ENCODE measurements at places on chromosomes 2 and 18.
A peak's percentile ranks its signal among the peaks of the same experiment; 100 is the strongest.

DNA sequence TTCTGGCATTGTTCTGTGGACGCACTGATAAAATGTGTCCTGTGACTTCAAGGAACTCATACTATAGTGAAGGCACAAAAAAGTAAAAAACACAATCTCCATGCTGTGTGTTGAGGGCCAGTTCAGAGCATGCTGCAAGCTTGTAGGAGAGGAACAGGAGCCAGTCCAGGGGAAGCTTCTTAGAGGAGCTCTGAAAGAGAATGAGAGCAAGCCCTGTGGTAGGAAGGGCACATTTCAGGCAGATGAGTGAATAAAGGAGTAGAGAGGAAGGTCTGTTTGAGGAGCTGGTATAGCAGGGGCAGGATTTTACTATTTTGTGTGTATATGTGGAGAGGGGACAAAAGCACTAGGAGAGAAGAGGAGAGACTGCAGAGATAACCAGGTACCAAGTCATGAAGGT lies 478.3 kb downstream of the ZEB2 start:
- DNase-seq = no peak
- peaks cover 1% of the 10 kb centered on the region for H3K4me1 ChIP-seq
- H3K36me3 ChIP-seq = no peaks in the 10 kb centered on the region
- no peak overlapping the region for H3K4me3 ChIP-seq
- H3K27me3 ChIP-seq = no peaks in the 10 kb centered on the region

DNA sequence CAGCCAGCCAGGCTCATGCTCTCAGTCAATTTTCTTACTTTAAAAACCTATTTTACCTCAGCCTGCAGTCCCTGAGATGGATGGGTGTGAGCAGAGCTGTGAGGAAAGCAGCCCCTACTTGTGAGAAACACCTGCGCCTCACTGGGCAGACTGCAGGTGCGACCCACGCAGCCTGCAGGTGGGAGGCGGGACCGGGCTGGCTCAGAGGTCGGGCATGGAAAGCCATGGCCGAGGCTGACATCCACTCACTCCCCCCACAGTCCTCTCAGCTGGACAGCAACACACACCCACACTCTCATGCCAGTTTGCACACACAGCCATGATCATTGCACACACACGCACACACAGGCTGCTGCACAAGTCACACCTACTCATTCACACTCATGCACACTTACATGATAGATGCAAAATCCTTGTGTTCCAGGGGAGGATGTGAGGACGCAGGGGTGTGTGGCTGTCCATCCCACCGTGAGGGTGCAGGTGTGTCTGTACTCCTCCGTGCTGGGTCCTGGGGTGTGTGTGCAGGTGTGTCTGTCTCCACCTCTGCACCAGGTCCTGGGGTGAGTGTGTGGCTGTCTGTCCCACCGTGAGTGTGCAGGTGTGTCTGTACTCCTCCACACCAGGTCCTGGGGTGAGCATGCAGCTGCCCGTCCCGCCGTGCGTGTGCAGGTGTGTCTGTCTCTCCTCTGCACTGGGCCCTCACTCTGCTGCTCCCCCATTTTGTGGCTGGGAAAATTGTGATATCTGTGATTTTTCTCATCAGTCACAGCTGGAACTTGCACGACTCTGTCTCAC lies 166.5 kb downstream of the RTP5 start:
- H3K4me3 ChIP-seq = no peak overlapping the region
- H3K36me3 ChIP-seq = no peaks in the 10 kb centered on the region
- DNase-seq = peak; percentile 19
- no peak overlapping the region for H3K27ac ChIP-seq
- H3K4me1 ChIP-seq = no peaks in the 10 kb centered on the region
- H3K27me3 ChIP-seq = no peaks in the 10 kb centered on the region

- no peaks in the 10 kb centered on the region for H3K27me3 ChIP-seq
- no peak overlapping the region for H3K4me3 ChIP-seq
- peaks cover 9% of the 10 kb centered on the region for H3K4me1 ChIP-seq
- no peak overlapping the region for H3K27ac ChIP-seq
Observed at GRCh38 chr2:10646153-10646552, 43.6 kb downstream of the NOL10 start.

- peak overlapping the region; percentile 46 for H3K27ac ChIP-seq
- H3K27me3 ChIP-seq = no peaks in the 10 kb centered on the region
- DNase-seq = peak; percentile 83
- no peak overlapping the region for H3K4me3 ChIP-seq
- no peaks in the 10 kb centered on the region for H3K4me1 ChIP-seq
Observed at GRCh38 chr2:69997015-69997830, 35.8 kb upstream of the ASPRV1 start.

DNA sequence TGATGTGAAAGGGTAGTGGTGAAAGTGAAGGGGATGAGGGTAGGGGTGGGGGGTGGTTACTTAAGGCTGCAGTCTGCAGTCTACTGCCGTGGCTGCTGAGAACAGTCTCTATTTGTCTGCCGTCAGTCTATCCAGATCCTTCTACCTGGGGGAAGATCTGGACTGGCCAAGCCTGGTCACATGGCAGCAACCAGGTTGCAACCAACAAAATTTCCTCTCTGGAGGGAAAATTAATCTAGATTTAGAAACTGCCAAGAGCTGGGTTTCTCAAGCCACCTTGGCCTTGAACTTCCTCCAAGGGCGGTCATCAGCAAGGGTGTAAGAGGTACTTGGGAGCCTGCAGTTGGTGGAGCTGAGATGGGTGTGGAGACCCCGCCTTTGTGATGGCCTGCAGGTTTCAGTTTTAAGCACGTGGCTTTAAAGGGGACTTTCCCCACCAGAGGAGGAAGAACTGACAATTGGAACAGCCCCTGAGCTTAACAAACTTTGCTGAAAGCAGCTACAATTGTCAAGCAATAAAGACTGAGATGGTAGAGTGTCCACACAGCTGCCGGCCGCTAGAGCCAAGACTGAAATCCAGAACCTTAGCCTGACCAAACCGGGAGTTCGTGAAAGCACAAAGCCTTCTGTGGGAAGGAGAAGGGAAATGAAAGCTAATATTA lies 31.4 kb upstream of the KCMF1 start:
- H3K27ac ChIP-seq = no peak overlapping the region
- H3K36me3 ChIP-seq = no peaks in the 10 kb centered on the region
- H3K4me1 ChIP-seq = no peaks in the 10 kb centered on the region
- no peaks in the 10 kb centered on the region for H3K27me3 ChIP-seq
- no peak overlapping the region for H3K4me3 ChIP-seq
- no peak for DNase-seq

DNA sequence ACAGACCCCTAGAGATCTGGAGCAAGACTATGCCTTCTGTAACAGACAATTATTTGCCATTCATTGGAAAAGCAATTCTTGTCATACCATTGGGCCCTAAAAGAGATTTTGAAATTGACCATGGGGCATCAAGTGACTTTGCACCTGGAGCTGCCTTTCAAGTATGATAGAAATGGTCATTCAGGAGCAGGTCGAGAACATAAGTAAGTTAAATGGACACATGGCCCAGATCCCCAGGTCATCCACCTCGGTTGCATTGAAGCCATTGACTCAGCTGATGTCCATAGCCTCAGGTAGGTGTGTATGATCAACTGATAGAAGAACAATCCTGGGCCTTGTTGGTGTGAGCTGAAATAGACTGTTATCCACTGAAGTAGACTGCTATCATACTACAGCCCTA lies 19.3 kb downstream of the CHCHD5 start:
- H3K4me1 ChIP-seq = peaks cover 7% of the 10 kb centered on the region
- H3K27ac ChIP-seq = no peak overlapping the region
- no peak for DNase-seq
- H3K4me3 ChIP-seq = no peak overlapping the region

DNA sequence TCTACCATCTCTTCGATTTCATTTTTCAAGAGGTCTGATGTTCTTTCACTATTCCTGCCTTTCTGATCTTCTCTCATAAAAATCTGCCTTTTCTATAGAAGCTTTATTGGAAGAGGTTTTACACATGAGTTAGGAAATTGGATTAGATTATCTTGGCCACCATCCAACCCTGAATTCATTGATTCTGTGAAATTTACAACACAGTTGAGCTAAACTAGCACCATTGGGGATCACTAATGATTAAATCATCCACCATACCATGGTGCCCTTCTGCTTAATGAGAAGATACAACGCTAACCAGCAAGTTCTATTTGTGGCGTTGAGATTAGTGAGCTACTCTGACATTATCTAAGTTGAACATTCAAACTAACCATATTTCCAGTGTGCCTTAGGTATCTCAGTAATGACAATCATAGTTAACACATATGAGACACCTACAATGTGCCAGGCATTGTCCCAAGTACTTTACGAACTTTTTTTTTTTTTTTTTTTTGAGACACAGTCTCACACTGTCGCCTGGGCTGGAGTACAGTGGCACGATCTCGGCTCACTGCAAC lies 17.3 kb upstream of the LBH start:
- H3K27me3 ChIP-seq = no peaks in the 10 kb centered on the region
- H3K4me3 ChIP-seq = no peak overlapping the region
- peaks cover 9% of the 10 kb centered on the region for H3K4me1 ChIP-seq
- H3K27ac ChIP-seq = no peak overlapping the region

Data from psoas muscle (tissue), 8 donors.